ENCODE measurements at places on chromosomes 4 and X.
A peak's percentile ranks its signal among the peaks of the same experiment; 100 is the strongest.

- peak; percentile 22 for DNase-seq
Measured at GRCh38 chr4:128311659-128312403, 24.2 kb upstream of the PGRMC2 start.

- DNase-seq: no peak
Measured at GRCh38 chrX:38939067-38939466, 137.8 kb downstream of the MID1IP1 start.

DNA sequence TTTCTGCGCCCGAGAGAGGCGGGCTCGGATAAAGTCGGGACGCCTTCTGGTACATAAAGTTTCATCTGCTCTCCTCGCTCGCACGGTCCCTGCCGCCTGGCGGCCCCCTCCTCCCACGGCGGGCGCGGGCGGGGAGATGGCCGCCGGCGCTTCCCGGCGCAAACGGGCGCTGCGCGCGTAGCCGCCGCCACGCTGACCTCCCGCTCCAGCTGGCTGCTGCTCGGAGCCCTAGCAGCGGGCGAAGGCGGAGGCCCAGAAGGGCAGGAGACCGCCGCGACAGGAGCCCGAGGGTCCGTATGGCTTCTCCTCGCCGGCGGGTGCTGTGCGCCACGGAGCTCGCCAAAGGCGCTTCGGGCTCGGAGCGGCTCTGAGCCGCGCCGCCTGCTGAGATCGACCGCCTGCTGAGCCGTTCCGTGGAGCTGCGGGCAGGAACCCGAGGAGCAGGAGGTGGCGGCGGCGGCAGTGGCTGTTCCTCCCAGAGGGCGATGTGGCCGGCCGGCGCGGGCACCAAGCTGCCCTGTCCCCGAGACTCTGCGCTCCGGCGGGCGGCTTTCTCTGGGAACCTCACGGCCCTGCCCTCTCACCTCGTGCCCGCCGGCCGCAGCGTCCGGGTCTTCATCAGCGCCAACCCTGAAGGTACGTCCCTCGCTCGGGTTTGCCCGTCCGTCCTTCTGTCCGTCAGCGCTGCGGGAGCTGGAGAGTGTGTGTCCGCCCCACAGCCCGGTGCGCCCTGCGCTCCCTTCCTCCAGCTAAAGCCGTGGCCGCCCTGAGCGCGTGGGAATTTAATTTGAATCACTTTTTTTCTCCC, at the start of gene NWD2:
TSS of gene NWD2 (plus strand) at position 161 of the 808 bp plus-strand sequence. CDS start at position 486, 325 bp downstream.
- DNase-seq: peak; percentile 51

GRCh38 chr4:67933755-67934154, 29.5 kb downstream of the TMPRSS11A start:
- no peak for DNase-seq

DNA sequence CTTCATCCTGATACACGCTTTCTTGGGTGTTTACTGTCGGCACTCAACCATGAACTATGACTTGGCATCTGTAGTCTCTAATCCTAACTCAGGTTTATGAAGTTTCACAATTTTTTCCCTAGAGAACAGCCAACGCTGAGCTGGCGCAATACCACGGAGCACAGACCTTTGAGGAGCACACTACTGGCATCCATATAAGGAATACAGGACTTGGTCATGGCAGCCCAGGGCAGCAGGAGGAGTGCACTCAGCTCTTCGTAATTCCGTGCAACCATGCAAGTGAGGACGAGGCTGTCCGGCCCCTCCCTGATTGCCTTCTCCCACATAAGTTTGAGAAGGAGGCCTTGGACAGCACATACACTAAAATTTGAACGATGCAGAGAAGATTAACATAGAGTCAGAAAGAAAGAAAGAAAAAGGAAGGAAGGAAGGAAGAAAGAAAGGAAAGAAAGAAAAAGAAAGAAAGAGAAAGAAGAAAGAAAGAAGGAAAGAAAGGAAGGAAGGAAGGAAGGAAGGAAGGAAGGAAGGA, 41.0 kb upstream of the PDLIM5 start:
- no peak for DNase-seq
